Neural progenitor cell (in vitro differentiated cells): ENCODE measurements at places on chromosomes 16 and 17.
A peak's percentile ranks its signal among the peaks of the same experiment; 100 is the strongest.

- DNase-seq: no peak
These were observed 196.6 kb downstream of the SALL1 start for GRCh38 chr16:50954469-50954868.

GRCh38 chr17:83099570-83100181 lies 20.3 kb downstream of the METRNL start:
- peak; percentile 32 for DNase-seq

- DNase-seq: no peak
These were observed 6.7 kb upstream of the HIGD1B start for GRCh38 chr17:44840936-44841335.

GRCh38 chr17:42268236-42268635 lies 8.0 kb downstream of the STAT5B start:
- no peak for DNase-seq
